ENCODE measurements at places on chromosomes 6 and 20.

DNA sequence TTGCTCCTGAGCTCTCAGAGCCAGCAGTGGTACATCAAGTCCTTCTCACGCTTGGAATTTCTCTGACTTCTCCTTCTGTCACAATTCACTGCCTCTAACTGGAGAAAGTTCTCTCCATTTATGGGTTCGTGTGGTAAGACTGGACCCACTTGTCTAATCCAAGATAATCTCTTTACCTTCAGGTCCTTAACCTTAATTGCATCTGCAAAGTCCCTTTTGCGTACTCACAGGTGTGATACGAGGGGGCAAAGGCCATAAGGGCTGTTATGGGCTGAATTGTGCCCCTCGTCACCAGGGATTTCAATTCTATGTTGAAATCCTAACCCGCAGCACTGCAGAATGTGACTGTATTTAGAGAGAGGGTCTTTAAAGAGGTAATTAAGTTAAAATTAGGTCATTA is 27.5 kb upstream of the TBC1D22B start:
- no peak for DNase-seq

GRCh38 chr6:158815379-158815724 is 3.8 kb downstream of the EZR start:
- peak; percentile 32 for DNase-seq

- no peak for DNase-seq
Observed at GRCh38 chr20:37971561-37972127, 61.6 kb downstream of the TTI1 start.

DNA sequence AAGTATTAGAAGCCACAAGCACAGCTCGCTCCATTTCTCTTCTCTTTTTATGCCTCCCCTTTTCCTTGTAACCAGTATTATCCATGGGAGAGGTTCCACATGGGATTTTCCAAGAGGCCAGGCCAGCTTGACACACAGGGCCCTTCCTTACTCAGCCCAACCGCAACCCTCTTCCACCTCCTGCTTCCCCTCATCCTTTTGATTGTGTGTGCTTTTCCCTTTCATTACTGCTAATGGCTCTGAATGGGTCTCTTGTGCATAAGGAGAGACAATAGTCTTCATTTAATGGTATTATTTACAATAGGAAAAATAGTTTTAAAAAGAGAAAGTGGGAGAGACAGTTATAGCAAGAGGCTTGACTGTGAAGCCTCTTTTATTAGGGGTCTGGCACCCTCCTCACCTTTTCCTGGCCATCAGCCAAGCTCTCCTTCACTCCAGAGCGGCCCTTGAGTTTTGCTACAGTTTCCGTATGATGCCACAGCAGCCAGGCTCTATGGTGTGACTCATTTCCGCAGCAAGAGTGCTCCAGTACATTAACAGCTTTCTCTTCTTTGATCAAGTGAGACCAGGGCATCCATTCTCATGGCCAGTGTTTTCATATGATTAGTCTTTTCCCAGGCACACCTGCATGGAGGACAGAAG is 579.5 kb downstream of the TFAP2B start:
- DNase-seq: no peak

- no peak for DNase-seq
Observed at GRCh38 chr20:63542696-63543095, 4.9 kb downstream of the SRMS start.

GRCh38 chr6:165726965-165727381 is 63.9 kb upstream of the PDE10A start:
- no peak for DNase-seq

- peak; percentile 87 for DNase-seq
Observed at GRCh38 chr20:57392512-57393271, 1.5 kb downstream of the RBM38 start.

DNA sequence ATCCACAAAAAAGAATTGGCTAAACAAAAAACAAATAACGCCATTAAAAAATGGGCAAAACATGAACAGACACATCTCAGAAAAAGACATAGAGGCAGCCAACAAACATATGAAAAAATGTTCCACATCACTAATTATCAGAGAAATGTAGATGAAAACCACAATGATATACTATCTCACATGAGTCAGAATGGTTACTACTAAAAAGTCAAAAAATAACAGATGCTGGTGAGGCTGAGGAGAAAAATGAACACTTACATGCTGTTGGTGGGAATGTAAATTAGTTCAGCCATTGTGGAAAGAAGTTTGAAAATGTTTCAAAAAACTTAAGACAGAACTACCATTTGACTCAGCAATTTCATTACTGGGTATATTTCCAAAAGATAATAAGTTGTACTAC is 430.1 kb upstream of the JAG1 start:
- no peak for DNase-seq

- peak; percentile 39 for DNase-seq
Observed at GRCh38 chr20:34365765-34366213, 2.7 kb downstream of the ITCH start.

DNA sequence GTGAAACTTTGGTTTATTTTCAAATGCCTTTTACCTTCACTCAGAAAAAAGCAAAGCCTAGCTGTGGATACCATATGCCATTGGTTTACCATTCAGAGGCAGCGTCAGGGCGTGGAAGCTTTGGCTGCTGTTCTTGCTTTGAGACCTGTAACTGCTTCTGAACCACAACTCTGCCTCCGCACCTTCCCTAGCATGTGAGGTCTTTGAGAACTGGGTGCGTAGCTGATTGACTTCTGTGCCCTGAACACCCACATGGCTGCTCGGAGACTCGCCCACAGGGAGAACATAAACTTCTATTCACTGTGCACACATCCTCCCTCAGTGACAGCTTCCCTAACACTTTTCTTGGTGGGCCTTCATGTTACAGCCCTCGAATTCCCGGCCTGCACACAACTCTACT is 11.2 kb upstream of the CLDN20 start:
- no peak for DNase-seq

DNA sequence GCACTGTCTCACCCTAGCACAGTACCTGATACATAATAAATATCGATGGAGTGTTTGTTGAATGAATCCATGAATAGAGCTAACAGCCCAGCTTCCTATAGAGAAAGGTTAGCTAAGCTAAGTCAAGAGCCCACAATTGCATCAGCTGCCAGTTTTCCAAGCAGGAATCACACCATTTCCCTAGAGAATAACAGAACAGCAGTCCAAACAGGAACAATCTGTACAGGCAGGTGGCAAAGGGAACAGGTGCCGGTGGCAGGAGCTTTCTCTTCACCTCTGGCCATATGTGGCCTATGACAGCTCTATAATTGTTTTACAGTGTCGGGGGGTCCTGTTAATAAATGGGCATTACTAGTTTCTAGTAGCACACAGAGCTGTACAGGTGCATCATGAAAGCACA is 38.8 kb downstream of the ISM1 start:
- no peak for DNase-seq

GRCh38 chr20:4304601-4305000 is 289.2 kb upstream of the RNF24 start:
- DNase-seq: no peak

DNA sequence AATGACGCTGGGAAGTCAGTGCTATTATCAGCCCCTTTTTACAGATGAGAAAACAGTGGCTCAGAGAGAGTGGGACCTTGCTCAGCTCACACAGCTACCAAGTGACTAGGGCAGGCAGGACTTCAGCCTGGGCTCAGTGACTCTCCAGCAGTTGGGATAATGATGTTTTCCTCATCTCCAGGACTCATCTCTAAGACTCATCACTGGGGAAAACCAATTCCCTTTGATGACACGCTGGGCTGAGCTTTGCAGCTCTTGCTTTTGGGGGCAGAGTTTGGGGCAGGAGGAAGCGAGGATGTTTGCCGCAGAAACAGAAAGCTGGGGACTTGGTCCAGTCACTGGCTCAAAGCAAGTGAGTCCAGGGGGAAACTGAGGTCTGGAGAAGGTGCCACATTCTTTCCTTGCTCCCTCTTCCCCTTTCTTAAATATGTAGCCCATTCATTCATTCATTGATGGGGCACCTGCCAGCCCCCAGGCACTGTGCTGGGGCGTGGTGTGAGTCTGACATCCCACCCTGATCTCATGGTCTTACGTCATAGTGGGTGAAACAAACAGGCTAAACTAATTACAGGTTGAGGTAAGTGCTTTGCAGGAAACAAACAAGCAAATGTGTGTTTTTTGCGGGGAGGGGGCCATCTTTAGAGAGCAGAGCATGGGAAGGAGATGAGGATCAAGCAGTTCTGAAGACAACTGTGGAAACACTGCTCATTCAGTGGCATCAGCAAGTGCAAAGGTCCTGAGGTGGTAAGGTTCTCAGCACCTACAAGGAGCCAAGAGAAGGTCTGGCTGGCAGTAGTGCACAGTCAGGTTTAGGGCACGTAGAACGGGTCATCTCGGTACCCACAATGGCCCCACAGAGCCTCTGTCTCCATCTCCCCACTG is 74.4 kb upstream of the PMEPA1 start:
- no peak for DNase-seq

DNA sequence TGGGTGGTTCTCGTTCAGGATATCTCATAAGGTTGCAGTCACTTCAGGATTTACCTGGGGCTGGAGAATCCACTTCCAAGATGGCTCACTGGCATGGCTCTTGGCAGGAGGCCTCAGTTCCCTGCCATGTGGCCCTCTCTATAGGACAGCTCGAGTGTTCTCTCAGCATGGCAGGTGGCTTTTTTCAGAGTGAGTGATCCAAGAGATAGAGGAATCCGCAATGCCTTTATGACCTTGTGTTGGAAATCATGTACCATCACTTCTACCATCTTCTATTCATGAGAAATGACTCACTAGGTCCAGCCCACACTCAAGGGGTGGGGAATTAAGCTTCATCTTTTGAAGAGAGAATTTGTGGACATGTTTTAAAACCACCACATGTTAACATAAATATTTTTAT is 37.8 kb downstream of the PPP1R16B start:
- DNase-seq: peak; percentile 44

GRCh38 chr20:24751551-24751950 is 197.5 kb upstream of the CST7 start:
- DNase-seq: no peak

DNA sequence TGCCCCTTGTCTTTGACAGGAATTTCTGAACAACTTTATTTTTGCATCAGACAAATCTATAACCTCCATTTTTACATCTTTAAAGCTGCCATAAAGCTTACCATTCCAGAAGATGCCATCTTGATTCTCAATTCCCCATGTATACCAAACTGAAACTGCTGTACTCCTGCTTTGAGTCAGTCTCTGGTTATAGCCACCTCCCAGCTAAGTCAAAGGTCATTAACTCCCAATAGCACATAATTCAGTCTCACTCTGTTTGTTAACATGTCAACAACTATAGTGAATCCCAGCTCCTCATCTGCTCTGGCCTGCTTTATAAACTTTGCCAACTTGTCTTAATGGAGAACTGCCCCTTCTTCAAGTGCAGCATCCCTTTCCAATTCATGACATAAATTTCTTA is 343.6 kb downstream of the FRK start:
- no peak for DNase-seq

- DNase-seq: no peak
Observed at GRCh38 chr6:44678252-44678935, 290.9 kb downstream of the CDC5L start.

- DNase-seq: no peak
Observed at GRCh38 chr6:114375541-114376192, 32.8 kb upstream of the HS3ST5 start.

Measured in CD4-positive, alpha-beta T cell treated with Interleukin-10 for 1 hour (primary cell).